Activated T-helper 1 cell treated with anti-CD3 and anti-CD28 coated beads, Interleukin-12 subunit alpha, Interleukin-12 subunit beta, Interleukin-2, Interleukin-4 antibody, amounts not matched to agents 30 ng/mL and 10 ng/mL and 1 ng/mL, durations not matched to agents 14 hours and 24 hours and 36 hours (primary cell): ENCODE measurements at places on chromosomes 6 and 20. TPM values are rescaled to one million over a fixed set of nuclear protein-coding genes. Genes with fewer than 3 reads are reported as not detected.
A peak's percentile ranks its signal among the peaks of the same experiment; 100 is the strongest.

DNA sequence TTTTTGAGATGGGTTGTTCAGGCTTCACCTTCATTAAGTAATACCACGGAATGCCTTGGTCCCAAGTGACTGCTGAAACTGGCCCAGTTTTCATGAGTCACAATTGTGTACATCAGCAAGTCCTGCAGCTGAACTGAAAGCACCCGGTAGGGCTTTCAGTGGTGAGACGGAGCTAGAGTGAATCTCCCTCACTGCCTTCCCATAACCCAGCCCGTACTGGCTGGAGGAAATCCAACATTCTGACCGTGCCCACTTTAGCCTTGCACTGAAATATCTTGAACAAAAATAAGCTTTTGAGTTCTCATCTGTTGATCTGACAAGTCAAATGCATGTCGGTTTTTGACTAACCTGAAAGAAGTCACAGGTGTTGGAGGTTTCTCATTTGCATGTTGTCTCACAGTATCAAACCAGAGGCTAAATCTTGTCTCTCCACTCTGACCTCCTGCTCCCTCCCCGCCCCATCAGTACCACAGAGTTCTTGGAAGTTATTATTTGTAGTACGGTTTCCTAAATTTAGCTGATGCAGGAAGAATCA is 35.9 kb downstream of the DUSP22 start:
- no peaks in the 10 kb centered on the region for H3K27me3 ChIP-seq
- no peak for DNase-seq
- no peak overlapping the region for H3K4me3 ChIP-seq

GRCh38 chr6:4486568-4487315 is 289.5 kb upstream of the CDYL start:
- no peaks in the 10 kb centered on the region for H3K36me3 ChIP-seq
- no peak for DNase-seq
- H3K4me3 ChIP-seq: no peak overlapping the region
- no peak overlapping the region for H3K27ac ChIP-seq

- no peak overlapping the region for H3K27ac ChIP-seq
- H3K36me3 ChIP-seq: no peaks in the 10 kb centered on the region
- no peaks in the 10 kb centered on the region for H3K4me1 ChIP-seq
- DNase-seq: no peak
- no peaks in the 10 kb centered on the region for H3K27me3 ChIP-seq
These were observed 336.8 kb downstream of the RFPL4B start for GRCh38 chr6:112683926-112684325.

GRCh38 chr20:2132461-2132901 is 30.9 kb downstream of the STK35 start:
- no peak for DNase-seq
- H3K4me3 ChIP-seq: no peak overlapping the region
- H3K4me1 ChIP-seq: peaks cover 32% of the 10 kb centered on the region
- H3K27me3 ChIP-seq: no peaks in the 10 kb centered on the region

TSHZ2 gene
- total RNA-seq: 26.0 and 27.5 TPM in 2 replicates

- no peaks in the 10 kb centered on the region for H3K4me1 ChIP-seq
- no peak overlapping the region for H3K4me3 ChIP-seq
- H3K27me3 ChIP-seq: no peaks in the 10 kb centered on the region
- no peak for DNase-seq
- H3K27ac ChIP-seq: no peak overlapping the region
These were observed 46.9 kb downstream of the JAG1 start for GRCh38 chr20:10626896-10627295.

PSORS1C1 gene
- total RNA-seq: 0.26 TPM in 1 of 2 replicates, not detected in the other

ADAM33 gene
- not detected in 2 replicates for total RNA-seq

HLA-DQB1 gene
- total RNA-seq: 4.3 and 4.7 TPM in 2 replicates

C2 gene
- 0.88 and 1.6 TPM in 2 replicates for total RNA-seq

DNA sequence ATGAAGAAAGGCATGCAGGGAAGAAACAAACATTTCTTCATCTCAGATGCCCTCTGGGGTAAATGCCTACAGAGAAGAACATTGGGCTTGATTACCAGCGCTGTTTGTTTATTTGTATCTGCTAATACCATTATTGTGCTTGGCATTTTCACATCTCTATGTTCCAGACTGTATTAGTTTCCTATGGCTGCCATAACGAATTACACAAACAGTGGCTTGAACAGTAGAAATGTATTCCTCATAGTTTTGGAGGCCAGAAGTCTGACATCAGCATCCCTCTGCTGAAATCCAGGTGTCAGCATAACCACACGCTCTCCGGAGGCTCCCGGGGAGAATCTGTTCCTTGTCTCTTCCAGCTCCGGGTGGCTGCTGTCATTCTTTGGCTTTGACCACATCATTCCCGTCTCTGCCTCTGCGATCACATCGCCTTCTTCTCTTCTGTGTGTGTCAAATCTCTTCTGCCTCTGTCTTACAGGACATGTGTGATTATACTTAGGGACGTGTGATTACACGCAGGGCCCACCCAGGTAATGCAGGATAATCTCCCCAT is 241.6 kb upstream of the SUPT3H start:
- DNase-seq: no peak
- peaks cover 1% of the 10 kb centered on the region for H3K27me3 ChIP-seq
- no peak overlapping the region for H3K4me3 ChIP-seq
- no peak overlapping the region for H3K27ac ChIP-seq
- H3K36me3 ChIP-seq: peaks cover 10% of the 10 kb centered on the region

OGFRL1 gene
- 4.2 and 4.8 TPM in 2 replicates for total RNA-seq

SPTLC3 gene
- total RNA-seq: 0.10 and 0.18 TPM in 2 replicates

NAPB gene
- 14.0 and 15.5 TPM in 2 replicates for total RNA-seq

PPP1R3G gene
- not detected in 2 replicates for total RNA-seq

DNA sequence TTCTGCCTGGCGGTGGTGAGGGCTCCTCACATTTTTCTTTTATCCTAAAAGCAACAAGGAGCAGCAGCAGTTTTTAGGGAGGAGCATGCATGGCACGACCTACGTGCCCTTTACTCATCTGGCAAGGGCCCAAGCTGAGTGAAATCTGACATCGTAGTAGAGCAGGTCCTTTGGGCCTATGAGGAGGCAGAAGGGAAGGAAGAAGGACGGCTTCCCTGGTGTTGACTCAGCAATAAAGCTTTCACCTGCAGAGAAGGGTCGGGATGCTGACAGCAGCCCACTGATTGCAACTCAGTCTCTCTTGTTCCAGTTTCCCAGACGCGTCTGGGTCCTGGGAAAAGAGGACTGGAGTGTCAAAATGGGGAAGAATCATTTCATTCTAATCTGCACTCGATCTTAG is 409.1 kb upstream of the AGPAT4 start:
- DNase-seq: no peak
- no peaks in the 10 kb centered on the region for H3K36me3 ChIP-seq
- H3K4me3 ChIP-seq: no peak overlapping the region

- DNase-seq: no peak
- peaks cover 11% of the 10 kb centered on the region for H3K36me3 ChIP-seq
- H3K4me3 ChIP-seq: peak overlapping the region; percentile 98
These were observed 821 bp downstream of the DHX35 start for GRCh38 chr20:38962928-38963401.
